ENCODE measurements at places on chromosomes 2 and 18.

DNA sequence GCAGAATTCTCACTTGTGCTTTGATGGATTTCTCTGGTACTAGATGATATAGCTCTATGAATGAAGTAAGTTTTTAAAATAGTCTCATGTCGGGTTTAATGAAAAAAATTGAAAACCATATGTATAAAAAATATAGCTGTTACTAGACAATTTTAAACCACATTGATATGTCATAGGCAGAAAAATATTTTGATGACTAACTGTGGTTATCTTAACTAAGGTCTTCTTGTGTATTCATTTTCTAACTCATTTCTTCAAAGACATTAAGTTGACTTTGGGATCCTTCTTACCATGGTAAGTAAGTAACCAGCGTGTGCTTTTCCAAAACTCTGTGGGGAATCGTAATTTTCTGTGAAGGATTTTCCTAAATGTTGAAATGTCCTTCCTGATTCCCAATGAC is 160.9 kb upstream of the COL3A1 start:
- DNase-seq, result no peak

DNA sequence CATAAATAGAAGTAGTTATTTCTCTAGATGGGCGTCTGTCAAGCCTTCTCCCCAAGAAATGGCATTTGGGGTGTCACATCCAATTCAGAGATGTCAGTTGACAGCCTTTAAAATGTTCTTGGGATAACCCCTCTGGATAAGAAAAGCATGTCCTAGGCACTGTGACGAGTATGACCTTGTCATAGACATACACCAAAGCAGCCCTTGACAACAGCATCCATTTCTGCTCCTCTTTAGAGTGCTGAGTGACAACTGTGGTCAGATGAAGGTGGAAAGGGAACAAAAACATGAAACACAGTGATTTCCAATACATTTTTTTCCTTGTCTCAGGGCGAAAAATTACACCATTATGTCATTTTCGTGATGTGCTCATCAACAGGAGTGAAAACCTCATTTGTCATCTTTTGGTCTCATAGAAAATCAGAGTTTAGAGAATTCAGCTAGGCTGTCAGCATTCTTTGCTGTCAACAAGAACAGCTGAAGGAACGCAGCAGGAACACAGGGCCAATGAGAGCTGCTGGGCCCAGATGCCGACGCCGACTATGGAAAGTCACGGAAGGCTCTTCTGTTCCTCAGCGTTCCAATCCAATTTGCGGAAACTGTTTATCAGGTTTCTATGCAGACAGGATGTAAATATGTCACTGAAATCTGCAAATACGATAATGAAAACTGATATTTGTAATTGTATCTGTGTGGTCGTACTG is 193.2 kb downstream of the ICOS start:
- DNase-seq, result no peak

- DNase-seq, result no peak
Measured at GRCh38 chr2:43228321-43228751, 1.9 kb upstream of the ZFP36L2 start.

GRCh38 chr18:23504720-23505119 is 1.4 kb downstream of the RMC1 start:
- DNase-seq, result no peak

DNA sequence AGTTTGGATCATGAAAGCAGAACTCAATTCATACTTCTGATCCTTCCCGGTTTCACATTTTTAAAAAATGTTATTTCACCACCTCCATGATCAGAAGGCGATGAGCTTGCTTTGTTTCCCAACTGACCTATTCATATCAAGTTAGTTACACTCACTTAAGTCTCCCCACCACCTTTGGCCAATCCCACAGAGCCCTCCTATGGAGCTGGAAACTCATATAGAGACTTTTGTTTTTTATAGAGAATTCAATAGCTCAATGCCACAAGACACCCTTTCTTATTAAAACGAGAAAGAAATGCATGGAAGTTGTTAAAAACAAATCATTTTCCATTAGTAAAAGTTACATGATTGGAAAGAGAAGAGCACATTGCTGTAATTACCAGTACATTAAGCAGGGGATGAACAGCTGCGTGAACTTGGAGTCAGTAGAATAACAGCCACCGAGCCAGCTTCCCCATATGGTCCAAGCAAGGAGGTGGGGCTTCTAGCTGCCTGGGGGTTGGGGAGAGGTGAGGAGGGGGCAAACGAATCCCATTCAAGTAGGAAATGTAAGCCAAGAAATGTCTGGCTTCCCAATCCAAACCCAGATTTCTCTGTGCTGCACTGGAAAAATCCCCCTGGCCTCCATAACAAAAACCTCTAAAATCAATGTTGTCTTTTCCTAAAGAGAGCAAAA is 614.5 kb downstream of the IRS1 start:
- DNase-seq, result peak; percentile 29

GRCh38 chr2:223618172-223619035 is 16.2 kb upstream of the SCG2 start:
- no peak for DNase-seq

GRCh38 chr18:12639990-12640880 is 17.7 kb downstream of the SPIRE1 start:
- DNase-seq, result peak; percentile 59

DNA sequence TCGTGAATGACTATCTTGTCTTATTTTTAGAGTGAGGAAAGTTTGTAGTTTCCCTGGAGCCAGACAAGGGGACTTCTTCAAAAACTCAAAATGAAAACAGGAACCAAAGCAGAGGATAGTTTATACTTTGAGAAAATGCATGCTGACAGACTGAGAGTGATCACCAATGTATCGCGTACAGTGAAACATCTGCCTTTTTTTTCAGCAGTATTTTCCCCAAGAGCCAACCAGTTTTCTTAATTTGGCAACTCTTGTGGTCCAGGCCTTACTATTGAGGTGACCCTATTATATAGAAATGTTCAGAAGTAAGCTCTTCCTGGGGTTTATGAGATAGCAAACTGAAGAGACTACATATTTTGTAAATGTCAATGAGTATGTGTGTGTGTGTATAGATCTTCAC is 153.7 kb upstream of the VRK2 start:
- DNase-seq, result no peak

DNA sequence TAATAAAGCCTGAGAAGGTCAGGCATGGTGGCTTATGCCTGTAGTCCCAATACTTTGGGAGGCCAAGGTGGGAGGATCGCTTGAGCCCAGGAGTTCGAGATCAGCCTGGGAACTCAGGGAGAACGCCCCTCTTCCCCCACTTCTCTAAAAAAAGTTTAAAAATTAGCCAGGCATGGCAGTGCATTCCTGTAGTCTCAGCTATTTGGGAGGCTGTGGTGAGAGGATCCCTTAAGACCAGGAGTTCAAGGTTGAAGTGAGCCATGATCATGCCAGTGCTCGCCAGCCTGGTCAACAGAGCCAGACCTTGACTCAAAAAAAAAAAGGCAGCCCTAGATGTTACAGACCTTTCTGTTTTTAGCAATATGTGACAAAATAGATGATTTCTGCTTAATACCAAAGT is 83.4 kb downstream of the AP1S3 start:
- no peak for DNase-seq

GRCh38 chr2:41806286-41806685 is 241.5 kb upstream of the PKDCC start:
- DNase-seq, result no peak

GRCh38 chr2:39107724-39108273 is 13.1 kb downstream of the SOS1 start:
- DNase-seq, result no peak

- no peak for DNase-seq
Measured at GRCh38 chr2:69191634-69192033, 178.7 kb downstream of the ANTXR1 start.

DNA sequence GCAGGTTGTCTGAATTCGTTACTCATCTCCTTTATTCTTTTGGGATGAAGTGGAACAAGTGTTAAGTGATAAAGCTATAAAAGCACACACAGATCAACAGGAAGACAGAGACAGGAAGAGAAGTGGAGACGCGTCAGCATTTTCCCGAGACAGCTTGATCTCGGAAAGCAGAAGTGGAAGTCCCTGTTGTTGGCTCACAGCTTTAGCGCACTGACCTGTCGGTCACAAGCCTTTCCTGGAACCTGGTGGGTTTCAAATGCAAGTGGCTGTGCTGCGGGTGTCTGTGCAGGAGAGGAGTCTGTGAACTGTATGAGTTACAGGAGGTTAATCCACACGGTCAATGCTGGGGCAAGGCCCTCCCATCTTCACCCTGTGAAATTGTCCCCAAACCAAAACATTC is 116.6 kb upstream of the PELI1 start:
- no peak for DNase-seq

DNA sequence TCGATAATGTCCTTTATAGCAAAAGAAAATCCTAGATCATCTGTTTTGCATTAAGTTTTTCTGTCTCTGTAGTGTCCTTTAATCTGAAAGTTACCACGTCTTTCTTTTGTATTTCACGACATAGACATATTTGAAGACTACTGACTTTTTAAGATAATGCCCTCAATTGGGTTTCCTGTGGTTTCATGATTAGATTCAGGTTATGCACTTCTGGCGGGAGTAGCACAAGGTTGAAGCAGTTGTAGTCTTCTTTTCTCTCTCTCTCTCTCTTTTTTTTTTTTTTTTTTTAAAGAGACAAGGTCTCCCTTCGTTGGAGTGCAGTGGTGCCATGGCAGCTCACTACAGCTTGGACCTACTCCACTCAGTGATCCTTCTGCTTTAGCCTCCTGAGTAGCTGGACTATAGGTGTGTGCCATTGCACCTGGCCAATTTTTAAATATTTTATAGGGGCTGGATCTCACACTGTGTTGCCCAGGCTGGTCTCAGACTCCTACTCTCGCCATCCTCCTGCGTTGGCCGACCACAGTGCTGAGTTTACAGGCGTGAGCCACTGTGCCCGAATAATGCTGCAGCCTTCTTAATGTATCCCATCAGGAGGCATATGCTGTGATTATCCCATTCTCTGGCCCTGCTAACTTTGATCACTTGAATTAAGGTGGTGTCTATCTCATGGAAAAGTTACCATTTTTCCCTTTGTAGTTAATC is 3.9 kb downstream of the INPP4A start:
- DNase-seq, result no peak

GRCh38 chr2:35960596-35960995 is 395.0 kb upstream of the CRIM1 start:
- no peak for DNase-seq

DNA sequence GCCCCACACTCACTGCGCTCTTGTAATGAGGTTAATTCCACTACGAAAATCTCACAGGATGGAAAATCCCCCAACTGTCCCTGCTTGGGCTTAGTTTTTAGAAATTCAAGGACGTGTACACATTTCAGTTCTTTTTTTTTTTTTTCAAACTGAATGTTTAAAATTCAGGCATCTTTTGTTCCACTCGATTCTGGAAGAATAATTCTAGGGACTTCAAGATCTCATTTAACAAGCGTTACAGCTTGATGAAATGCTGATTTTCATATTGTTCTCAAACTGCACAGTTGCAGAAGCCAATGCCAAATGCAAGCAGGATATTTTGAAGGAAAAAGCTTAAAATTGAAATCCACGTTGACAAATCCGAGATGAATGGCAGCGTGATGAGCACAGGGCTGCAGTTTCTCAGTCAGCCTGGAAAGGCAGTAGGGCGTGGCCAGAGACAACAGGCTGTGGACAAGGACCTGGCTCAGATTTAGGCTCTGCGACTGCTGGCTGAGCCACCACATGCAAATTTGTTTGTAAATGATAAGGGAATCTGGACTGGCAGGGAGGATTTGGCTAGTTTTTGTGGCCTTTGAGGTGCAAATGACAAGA is 128.1 kb upstream of the MYCN start:
- no peak for DNase-seq
